Left hindlimb (tissue), 1 donor: ENCODE measurements at places on chromosomes 12 and 14.

GRCh38 chr14:93207468-93208308, 632 bp downstream of the UBR7 start:
- DNase-seq, result peak; percentile 83

DNA sequence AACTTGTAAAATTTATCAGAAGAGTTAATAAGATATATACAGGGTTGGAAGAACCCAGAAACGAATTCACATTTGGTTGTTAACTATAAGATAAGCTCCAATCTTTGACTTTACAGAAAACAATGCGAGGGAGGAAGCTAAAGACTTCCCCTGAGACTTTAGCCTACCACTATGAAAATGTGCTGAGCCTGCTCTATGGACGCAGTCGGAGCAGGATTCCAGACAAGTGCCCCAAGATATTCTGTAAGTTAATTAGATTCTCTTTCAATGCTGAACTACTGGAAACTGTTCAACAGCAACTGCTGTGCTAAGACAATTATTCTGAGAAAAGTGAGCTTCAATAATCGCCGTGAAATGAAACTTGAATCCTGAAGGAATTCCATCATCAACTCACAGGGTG, 8.3 kb upstream of the LRRC10 start:
- DNase-seq, result no peak

GRCh38 chr14:90676912-90677311, 139.3 kb downstream of the TTC7B start:
- DNase-seq, result no peak

DNA sequence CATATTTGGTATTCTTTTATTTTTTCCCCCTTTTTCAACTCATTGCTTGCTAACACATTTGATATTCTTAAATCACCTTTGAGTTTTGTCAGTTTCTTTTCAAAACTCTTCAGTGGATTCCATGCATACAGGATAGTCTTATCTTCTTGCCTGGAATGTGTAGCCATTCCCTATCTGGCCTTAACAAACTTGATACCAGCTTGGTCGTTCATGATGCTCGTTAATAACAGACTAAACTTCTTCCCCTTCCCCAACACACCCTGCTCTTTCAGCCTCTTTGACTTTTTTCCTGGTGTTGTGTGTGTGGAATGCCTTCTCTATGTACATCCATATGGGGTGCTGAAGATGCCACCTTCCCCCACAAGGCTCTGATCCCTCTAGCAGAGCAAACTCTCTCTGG, 17.7 kb upstream of the CALM1 start:
- DNase-seq, result no peak

DNA sequence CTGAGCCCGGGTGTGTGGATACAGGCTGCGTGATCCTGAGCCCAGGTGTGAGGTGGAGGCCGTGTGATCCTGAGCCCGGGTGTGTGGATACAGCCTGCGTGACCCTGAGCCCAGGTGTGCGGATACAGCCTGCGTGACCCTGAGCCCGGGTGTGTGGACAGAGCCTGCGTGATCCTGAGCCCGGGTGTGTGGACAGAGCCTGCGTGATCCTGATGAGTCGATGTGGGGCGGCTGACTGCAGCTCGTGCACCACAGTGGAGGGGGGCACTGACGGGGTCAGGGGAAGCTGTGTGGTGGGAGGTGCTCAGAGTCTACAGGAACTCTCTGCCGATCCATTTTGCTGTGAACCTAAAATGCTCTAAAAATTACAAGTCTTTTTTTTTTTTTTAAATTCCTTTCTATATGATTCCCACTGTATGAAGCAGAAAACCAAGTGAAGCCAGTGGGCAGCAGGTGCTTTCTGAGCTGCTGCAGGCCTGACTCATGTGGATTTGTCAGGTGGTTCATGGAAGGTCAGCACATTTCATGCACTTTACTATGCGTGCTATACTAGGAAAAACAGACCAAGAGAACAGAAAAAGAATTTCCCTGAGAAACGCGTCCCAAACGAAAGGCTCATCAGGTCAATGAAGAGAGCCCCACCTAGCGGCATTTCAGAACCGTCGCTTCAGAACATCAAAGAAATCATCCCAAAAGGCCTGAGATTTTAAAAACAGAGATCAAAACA, 19.3 kb downstream of the BRF1 start:
- DNase-seq, result no peak
